ENCODE measurements at places on chromosomes 7 and 10.
A peak's percentile ranks its signal among the peaks of the same experiment; 100 is the strongest.

DNA sequence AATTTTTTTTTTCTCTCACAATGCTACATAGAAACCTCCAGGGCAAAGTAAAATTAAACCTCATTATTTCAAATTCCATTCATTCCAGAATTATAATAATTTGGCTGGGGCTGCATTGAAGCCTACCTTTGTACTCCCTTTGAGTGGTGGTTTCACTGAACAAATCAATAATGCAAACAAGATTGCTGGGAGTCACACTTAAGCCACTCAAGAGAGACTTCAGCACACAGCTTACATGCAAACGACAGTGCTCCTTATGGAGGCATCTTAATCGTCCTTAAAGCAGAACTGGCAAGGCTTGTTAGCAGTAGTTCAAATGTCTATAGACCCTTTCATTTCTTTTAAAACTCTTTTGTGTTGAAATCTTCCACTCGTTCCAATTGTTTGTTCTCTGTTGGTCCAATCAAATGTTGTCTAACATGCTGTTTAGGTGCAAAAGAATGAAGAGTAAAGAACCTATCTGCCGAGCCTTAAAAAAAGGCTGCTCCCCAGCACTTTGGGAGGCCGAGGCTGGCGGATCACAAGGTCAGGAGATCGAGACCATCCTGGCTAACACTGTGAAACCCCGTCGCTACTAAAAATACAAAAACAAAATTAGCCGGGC lies 294.9 kb downstream of the FGFR2 start:
- no peak for DNase-seq

DNA sequence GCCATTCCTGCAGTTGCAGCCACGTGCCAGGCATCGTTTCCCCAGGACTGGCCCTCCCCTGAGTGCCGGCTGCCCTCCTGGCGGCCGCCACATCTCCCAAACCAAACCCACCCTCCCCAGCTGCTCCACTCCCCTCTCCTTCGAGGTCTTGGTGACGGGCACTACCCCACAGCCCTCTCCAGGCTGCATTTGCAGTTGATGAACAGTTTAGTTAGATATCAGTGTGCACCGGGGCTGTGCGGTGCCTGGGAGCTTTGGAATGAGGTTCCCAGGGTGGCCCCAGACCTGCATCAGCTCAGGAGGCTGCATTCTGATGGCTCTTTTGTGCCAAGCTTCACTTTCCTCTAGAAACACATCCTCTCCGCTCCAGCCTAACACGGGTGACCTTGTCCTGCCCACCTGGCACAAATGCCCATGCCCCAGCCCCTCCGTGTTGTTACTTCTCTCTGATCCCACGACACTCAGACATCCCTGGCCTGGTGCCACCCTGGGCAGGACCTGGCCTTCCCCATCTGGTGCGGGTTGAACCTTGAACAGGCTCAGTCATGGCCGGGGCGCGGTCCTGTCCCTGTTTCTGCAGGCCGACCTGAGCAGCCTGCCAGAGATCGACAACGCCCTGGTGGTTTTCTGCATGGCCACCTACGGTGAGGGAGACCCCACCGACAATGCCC lies 14.5 kb downstream of the TMEM120A start:
- DNase-seq: no peak

DNA sequence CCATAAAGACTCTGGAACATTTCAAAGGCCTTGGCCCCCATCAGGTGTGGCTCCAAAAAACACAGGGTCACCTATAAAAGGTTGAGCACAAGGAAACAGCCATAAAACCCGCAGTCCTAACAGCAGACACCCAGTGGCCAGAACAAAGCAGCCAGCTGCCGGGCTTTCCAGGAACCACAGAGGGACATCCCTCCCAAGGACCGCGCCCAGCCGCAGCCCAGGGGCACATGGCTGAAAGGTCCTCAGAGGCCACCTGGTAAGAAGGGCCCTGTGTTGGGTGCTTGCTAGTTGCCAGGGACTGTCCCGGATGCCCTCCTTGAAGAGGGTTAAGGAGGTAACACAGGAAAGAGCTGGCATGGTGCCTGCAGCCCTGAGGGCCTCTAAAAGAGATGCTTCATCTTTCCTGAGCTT lies 32.7 kb downstream of the KCNMA1 start:
- DNase-seq: no peak

DNA sequence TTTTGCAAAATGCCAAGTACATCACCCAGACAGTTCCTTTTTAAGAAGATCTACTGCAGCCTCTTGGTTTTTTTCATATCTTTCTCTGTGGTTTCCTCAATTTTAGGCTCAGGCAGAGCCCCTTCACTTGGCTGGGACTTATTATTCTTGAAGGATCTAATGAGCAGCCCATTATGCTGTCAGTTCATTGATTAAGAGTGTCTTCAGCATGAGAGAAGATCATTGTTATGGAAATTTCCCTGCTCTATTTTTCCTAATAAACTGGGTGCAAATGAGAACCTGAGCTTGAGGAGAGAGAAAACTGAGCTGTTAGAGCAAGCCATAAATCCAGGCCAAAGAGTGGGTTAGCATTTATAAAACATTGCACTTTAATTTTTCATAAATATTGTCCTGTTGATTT lies 146.5 kb downstream of the SEC23IP start:
- no peak for DNase-seq

GRCh38 chr7:116089293-116089692 lies 58.7 kb upstream of the TFEC start:
- DNase-seq: no peak

- no peak for DNase-seq
These were observed 178.3 kb upstream of the PDE1C start for GRCh38 chr7:32248522-32248921.

DNA sequence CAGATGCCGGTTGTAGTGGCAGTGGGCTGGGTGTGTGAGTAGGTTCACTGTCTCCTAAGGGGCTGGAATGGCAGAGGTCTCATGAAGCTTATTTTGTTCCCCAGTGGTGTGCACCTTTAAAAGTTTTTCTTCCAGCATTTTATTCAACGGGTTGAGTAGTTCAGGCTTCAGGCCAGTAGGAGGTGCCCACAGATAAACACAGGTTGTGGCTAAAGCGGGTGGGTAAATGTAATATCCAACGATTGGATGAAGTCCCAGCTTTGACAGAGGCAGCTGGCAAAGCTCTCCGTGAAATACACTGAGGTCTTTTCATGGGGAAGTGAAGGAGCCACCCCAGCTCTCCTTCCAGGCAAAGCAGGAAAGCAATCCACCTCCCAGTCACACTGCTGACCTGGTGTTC lies 339.8 kb upstream of the LRRTM3 start:
- DNase-seq: no peak

- DNase-seq: peak; percentile 38
These were observed 22.2 kb upstream of the RASSF4 start for GRCh38 chr10:44937196-44938005.

DNA sequence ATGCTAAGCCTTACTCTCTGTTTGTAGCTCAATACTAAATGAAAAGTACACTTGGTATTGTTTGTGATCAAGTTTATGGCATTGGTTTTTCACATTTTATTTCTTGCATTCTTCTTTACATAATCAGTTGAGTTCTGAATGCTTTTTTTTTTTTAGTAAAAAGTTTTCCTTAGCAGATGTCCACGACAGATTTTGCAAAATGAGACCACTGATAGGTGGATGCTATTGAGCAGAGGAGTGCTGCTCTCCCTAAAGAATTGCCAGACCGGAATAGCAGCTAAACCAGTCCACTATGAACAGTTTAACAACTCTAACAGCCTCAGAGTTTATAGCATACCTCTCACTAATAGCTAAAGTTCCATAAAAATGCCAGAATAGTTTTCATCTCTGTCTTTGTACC lies 225.1 kb upstream of the CACNA2D1 start:
- no peak for DNase-seq

- peak; percentile 53 for DNase-seq
These were observed 84.7 kb downstream of the TMEM178B start for GRCh38 chr7:141158561-141158960.

DNA sequence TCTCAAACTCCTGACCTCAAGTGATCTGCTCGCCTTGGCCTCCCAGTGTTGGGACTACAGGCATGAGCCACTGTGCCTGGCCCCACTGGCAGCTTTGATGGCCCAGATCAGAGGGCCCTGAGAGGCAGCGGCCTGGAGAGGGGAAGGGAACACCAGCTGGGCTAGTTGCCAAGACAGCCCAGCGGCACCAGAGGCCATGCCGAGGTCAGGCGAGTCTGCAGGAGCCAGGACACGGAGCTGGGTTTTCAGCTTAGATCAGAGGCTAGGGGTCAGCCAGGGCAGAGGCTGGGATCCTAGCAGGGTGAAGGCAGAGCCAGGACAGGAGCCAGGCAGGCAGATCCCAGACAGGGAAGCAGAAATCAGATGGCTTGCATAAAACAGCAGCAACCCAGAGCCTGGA lies 92.9 kb downstream of the MYL10 start:
- no peak for DNase-seq

DNA sequence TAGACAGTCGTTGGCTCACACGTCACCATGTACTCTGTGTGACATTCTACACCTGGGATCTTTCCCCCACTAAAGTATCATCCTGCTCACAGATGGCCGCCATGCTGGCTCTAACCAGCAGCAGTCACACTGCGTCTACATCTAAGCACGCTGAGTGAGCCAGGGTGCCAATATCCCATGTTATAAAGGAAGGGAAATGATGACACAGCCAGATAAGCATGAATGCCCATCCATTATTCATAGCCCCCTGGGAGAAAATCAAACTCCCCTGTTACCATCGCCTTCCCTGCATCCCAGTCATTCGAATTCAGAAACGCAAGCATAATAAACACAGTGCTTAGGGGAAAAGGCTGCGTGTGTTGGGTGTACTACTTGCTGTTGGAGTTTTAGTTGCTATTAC lies 698.2 kb upstream of the AUTS2 start:
- DNase-seq: no peak

DNA sequence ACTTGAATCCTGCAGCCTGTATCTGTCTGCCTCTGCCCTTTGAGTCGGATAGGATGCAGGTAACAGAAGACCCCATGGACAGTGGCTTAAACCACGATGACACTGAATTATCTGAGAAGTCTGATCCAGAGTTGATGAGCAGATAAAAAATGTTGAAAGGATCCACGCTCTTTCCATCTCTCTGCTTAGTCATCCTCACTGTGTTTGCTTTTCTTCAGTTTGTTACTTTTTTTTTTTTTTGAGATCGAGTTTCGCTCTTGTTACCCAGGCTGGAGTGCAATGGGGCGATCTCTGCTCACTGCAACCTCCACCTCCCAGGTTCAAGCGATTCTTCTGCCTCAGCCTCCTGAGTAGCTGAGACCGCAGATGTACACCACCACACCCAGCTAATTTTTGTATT lies 36.9 kb upstream of the GOLGA7B start:
- DNase-seq: no peak

DNA sequence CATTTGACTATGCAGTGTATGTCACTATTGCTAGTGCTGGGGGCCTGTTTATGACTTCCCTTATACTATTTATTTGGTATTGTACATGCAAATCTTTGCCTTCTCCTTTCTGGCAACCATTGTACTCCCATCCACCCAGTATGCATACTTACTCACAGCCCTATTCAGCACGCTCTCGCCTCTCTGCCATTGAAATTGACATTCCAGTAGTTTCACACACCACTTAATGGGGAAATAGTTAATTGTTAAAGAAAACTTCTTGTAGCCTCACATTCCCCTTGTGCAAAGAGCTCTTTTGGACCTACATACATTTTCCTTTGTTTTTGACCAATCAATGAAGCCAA lies 9.9 kb downstream of the CLDN12 start:
- DNase-seq: no peak

- no peak for DNase-seq
These were observed 17.1 kb downstream of the LDB3 start for GRCh38 chr10:86685416-86685815.

DNA sequence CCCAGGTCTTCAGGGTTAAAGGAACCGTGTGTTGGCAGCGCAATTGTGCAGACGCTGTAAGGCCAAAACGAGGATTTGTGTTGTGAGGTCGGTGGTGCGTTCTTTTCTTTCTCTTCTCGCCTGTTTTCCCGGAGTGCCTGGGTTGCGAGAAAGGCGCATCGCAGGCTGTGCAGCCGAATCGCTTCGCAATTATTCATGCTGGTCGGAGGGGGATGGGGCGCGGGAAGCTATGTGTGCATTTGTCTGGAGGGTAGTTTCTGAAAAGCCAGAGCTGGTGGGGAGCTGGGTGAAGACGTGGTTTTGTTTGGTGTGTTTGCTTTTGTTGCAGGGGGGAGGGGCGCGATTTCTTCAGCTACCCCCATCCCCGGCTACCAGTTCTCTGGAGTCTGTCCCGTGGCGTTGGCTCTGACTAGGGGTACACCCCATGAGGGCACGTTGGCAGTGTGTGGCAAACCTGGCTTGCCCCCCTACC lies 2.1 kb downstream of the MXI1 start:
- peak; percentile 69 for DNase-seq

DNA sequence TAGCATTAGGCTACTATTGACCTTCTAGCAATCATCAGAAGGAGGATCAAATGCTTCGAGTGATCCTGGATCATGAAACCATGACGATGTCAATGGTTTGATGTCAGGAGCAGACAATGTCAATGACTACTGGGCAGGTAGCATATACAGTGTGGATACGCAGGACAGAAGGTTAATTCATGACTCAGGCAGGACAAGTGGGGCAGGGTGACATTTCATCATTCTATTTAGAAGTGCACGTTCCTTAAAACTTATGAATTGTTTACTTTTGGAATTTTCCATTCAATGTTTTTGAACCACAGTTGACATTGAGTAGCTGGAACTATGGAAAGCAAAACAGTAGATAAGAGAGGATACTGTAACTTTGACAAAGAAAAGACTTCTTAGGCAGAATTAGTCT lies 140.8 kb downstream of the TSPAN12 start:
- DNase-seq: no peak

DNA sequence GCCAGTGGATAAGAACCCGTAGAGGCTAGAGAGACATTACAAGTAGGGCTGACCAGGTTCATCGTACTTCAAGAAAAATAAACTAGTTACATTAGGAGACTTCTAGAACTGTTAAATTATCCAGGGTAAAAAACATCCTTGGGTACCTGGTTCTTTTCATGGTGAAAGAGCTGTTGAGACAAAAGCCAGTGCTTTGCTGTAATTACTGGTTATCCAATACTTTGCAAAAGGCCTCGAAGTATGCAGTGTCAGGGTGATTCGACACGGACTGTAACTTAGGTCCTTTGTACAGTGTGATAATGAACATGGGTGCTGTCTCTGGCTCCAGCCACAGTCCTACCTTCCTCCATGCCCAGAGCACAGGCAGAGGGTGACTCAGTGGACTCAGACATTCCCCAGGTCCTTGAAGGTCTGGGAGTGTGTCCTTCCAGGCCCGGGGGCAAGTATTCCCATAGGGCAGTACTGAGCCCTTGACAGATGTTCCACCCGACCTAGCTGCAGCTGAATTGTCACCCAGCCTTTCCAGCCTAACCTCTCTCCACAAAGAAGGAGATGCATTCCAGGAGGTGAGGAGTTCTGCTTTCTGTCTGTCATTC lies 123.6 kb upstream of the TMEM72 start:
- no peak for DNase-seq
